ENCODE measurements at places on chromosomes 2 and 18.

GRCh38 chr2:158488442-158489216 lies 31.9 kb downstream of the PKP4 start:
- no peak for DNase-seq

DNA sequence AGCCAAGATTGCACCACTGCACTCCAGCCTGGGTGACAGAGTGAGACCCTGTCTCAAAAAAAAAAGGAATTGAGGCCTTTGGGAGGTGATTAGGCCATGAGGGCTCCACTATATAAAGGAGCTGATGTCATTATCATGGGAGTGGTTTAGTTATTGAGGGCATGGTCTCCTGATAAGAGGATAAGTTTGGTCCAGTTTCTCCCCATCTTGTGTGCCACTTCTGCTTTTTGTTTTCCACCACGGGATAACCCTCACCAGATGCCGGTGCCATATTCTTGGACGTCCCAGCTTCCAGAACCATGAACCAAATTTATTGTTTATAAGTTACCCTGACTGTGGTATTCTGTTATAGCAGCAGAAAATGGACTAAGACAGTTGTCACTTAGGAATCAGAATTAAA lies 125.8 kb downstream of the C1D start:
- DNase-seq, result no peak

DNA sequence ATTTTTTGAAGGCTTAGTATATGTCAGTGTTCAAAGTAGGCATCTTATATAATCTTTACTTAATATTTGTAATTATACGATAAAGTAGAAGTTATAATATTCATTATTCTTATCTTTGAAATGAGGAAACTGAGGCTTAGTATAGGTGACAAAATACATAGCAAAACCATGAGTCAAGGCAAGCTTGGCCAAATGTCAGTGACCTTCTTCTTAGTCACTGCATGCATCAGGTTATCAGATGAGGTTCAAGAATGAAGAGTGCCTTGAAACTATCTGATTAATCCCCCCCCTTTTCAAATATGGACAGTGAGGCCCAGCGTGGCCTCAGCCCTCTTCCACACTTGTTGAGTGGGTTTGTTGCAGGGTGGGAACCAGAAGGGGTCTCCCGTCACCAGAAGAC lies 59.3 kb downstream of the PMAIP1 start:
- no peak for DNase-seq

DNA sequence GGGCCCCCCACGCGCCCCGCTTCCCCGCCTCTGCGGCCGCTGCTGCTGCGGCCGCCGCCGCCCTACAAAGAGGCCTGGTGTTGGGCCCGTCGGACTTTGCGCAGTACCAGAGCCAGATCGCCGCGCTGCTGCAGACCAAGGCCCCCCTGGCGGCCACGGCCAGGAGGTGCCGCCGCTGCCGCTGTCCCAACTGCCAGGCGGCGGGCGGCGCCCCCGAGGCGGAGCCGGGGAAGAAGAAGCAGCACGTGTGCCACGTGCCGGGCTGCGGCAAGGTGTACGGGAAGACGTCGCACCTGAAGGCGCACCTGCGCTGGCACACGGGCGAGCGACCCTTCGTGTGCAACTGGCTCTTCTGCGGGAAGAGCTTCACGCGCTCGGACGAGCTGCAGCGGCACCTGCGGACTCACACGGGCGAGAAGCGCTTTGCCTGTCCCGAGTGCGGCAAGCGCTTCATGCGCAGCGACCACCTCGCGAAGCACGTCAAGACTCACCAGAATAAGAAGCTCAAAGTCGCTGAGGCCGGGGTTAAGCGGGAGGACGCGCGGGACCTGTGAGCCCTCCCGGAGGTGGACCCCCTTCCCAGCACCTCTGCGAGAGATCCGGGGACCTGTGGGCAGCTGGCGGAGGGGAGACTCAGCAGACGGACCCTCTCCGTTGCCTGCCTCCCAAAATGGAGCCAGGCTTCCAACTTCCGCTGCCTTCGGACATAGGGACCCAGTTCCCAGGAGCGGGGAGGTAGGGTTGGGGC lies 1.9 kb downstream of the SP5 start:
- peak; percentile 63 for DNase-seq

DNA sequence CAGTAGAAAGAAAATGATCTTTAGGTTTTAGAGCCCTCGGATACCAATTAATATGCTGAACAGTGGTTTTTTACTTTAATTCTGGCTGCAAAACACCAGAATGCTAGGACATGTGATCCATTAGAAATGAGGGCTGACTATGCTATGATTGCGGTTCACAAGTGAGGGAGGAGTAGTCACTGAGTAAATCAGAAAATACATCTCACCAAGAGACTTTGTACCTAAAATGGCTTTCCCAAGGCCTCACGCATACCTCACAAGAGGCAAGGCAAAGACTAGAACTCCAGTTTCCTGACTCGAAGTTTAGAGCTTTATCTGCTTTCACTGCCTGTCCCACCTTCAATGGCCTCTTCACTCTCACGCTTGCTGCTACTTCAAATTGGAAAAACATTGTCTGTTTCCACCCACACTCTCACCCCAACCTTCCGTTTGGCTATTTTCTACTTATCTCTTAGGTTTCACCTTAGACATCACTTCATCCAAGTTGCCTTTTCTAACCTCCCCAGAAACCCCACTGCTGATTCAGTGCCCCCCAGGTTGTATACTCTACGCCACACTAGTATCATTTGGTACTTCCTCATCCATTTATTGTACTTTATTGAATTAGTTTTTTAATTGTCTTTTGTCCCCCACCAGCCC lies 5.1 kb upstream of the MBD2 start:
- DNase-seq, result peak; percentile 32

- DNase-seq, result no peak
Observed at GRCh38 chr18:33916200-33916599, 308.5 kb downstream of the NOL4 start.

DNA sequence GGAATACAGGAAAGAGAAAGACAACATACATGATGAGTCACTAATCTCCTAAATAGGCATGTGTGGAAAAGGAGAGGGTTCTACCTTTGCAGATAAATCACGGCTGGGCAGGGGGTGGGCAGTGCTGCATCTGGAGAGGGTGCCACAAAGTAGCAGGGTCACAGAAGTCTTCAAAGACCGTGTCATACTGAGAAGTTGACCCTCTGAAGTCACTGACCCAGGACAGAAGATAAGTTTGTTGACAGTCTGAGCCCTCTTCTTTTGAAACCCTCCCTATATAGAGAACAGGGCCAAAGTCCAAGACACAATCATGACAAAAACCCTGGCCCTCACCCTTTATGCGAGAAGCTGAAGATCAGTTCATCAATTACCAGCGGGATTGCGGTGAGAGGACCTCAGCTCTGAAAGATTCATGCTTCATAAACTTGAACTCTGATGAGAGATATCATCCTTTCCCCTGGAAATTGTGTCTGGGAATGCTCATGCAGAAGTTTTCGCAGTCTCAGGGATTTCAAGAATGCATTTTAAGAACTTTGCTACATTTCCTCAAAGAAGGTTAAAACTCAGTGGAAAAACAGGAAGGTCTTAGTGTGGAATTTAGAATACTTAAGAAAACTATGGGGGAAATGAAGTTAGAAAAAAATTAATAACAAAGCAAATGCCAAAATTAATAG lies 129.5 kb downstream of the FAM124B start:
- DNase-seq, result no peak

- DNase-seq, result no peak
Observed at GRCh38 chr2:16253291-16253690, 312.9 kb downstream of the MYCN start.

GRCh38 chr2:54090521-54091117 lies 24.8 kb upstream of the ACYP2 start:
- no peak for DNase-seq

GRCh38 chr2:240586919-240587800 lies 626 bp downstream of the CAPN10 start:
- DNase-seq, result peak; percentile 74

DNA sequence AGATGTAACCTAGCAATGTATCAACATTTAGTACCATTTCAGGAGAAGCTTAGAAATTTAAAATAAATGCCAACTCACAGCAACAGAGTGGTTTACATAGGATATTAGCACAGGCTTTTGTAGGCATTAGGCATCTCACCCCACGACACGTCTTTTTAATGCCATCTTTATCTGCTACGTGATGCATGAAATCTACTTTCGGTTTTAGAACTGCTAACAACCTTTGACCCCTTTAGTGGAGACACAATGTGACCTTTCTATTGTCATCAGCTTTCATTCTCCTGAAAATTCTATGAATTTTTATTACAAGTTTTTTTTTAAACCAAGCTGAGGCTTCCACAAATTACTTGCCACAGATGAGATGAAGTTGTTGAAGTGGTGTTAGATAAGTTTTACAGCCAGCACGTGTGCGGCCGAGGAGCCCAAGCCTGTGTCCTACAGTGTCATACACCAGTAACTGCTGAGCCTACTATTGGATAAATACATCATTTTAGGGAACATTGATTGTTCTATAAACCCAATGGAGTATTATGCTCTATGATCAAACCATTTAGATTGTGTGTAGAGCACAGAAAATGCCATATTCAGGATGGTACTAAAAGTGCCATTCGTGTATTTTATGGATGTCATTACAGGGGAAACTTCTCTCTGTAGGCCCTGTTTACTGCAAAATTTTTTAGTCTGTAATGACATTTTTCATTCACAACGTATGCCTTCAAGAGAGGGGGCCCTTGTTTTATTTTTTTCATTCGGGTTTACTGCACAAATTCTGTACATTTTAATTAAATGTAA lies 151.6 kb downstream of the PTGR3 start:
- DNase-seq, result no peak

DNA sequence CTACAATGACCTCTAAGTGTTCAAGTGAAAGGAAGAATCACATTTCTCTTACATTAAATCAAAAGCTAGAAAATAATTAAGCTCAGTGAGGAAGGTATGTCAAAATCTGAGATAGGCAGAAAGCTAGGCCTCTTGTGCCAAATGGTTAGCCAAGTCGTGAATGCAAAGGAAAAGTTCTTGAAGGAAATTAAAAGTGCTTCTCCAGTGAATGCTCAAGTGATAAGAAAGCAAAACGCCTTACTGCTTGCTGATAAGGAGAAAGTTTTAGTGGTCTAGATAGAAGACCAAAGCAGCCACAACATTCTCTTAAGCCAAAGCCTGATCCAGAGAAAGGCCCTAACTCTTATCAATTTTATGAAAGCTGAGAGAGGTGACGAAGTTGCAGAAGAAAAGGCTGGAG lies 932.3 kb upstream of the ACVR2A start:
- no peak for DNase-seq

DNA sequence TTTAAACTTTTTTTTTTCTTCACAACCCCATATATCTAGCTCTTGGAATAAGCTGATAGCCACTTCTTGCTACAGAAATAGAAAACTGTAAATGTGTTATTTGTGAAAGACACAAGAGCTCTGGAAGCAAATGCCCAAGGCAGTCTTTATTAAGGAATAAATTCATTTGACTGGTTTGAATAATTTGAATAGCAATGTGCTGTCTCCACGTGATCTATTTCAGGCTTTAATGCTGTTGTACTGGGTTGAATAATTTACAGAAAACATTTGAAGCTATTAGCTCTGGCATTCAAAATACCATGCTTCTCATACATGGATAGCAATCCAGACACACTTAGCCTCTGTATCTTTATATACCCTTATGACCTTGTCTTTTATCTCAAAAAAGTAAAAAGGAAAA lies 366.7 kb upstream of the KCNJ3 start:
- no peak for DNase-seq

- DNase-seq, result peak; percentile 86
Observed at GRCh38 chr18:80157708-80158343, 48.8 kb downstream of the ADNP2 start.

DNA sequence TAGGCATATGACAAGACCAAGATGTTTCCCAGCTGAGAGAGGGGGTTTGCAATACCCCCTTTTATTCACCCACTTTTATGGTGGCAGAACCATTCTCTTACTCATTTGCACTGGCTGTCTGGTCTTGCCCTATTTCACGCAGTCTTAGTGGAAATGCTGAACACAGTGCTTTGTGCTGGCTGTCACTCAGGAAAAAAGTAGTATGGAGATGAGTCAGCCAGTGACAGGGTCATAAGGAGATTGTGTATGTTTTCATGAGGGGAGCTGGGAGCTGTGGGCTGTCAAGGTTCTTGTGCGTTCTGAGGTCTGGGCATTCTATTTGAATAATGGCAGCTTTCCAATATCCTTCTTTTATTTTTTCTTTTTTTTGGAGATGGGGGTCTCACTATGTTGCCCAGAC lies 10.9 kb upstream of the CNRIP1 start:
- no peak for DNase-seq

DNA sequence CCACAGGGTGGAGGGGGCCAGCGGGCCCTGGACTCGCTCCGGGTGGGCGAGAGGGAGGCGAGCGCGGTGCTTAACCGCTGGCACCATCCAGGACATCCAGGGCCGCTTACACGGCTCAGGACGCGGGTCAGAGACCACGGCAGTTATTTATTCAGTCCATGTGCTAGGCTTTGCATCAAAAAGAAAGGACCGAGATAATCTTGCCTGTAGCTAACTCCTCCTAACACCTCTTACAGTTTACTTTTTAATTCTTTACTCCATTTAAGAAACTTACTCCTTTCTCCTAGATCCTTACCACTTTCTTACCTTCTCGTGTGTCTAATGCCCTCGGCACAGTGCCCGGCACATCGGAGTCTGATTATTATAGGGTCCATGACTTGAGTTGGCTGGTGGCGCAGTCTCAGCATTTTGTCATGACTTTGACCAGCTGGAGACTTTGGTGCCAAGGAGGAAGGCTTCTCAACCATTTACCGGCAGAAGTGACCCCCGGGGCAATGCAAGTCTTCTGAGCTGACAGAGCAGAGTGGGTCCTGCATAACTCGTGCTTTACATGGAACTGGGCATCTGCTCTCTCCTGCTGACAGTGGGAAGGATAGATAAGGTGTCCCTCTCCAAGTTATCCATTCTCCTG lies 503 bp downstream of the ANXA4 start:
- DNase-seq, result no peak

- DNase-seq, result no peak
Observed at GRCh38 chr2:236209535-236209934, 41.3 kb upstream of the GBX2 start.

GRCh38 chr2:239878686-239879085 lies 146.5 kb downstream of the NDUFA10 start:
- DNase-seq, result no peak
